ENCODE measurements at places on chromosomes 13 and 19.

DNA sequence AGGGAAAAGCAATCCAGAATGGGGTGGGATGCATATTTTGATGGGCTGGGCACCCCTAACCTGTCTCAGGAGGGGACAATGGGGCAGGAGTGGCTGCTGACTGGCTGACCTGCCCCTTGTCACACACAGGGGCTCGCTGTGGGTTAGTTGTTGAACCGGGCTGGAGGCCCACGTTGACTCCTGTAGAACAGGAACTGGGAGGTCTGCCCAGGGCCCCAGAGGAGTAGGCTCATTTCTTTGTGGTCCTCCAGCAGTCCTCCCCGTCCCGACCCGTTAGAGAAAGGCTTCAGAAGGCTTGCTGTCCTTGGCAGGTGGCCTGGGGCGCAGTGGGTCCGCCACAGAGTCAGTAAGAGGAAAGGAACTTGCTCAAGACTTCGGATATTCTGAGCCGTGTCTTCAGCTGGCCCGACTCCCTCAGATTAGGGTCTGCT, 70.1 kb downstream of the COL4A1 start:
- DNase-seq = no peak

- DNase-seq = no peak
Observed at GRCh38 chr13:111575276-111575675, 254.8 kb downstream of the TEX29 start.

GRCh38 chr13:39916330-39916729, 260.9 kb downstream of the COG6 start:
- no peak for DNase-seq

GRCh38 chr13:114128624-114129522, 3.5 kb downstream of the RASA3 start:
- DNase-seq = peak; percentile 95

DNA sequence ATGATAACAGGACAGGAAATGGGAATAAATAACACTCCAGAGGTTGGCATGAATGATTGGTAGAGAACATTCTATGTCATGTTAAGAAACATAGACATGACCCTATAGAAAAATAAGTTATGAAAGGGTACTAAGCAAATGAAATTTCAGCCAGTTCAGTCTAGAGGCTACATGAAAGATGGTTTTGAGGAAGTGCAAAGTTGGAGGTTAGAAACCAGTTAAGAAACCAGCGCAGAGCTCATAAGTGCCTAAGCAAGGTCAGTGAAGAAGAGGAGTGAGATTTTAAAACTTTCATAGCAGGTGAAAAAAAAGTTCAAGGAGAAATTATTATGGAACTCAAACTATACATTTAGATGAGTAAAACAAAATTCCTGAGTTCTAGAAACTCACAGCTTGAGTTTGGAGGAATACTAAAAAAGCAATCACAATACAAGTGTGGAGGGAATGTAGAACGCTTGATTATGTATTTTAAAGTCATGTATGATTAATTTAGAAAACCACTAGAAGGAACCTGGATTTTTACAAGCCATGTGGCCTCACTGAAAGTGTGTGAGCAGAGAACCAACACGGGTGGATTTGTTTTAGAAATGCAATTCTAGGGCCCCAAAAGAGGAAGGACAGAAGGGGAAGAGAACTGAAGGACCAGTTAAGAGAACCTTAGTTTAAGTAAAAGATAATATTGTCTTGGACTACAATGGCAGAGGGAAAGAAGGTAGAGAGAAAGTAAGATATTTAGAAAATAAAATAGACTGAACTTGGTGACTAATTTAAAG, 162.4 kb downstream of the PCDH20 start:
- no peak for DNase-seq

DNA sequence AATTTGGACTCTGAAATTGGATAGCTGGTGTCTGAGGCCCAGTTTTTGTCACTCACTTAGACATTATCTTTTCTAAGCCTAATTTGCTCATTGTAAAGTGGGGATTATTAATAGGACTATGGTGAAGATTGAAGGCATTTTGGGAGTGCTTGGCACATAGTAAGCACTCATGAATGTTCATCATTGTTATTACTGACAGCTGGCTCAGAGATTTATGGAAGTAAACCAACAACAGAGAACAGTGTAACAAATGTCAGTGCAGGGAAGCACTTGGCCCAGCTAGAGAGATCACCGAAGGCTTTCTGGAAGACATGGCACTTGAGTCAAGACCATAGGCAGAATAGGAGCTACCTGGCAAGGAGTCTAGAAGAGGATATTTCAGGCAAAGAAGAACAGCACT, 92.3 kb downstream of the RFC3 start:
- no peak for DNase-seq

GRCh38 chr13:105340061-105340606, 1195.3 kb downstream of the EFNB2 start:
- no peak for DNase-seq

DNA sequence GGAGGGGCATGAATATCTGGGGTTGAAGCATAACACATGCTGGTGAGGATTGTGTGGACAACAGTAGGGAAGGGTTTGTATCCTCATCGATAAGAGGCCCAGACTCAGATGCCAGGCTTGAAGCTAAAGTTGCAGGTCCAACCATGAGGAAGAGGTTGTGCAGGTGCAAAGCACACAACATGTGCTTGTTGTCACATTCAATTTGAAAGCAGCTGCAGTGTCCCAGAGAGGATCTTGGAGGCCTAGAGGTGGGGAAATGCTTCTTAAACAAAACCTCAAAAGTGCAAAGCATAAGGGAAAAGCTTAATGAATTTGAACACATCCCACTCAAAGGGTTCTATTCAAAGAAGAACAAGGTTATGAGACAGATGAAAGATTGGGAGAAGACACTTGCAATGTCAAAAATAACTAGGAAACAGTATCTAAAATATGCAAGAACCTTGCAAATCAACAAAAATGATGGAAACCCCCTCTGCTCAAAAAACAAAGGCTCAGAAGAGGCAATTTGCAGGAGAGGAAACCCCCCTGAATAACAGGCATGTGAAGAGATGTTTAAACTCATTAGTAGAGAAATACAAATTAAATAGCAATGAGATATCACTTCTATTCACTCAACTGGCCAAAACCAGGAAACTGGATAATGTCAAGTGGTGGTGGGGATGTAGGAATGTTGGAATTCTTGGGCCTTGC, 187.1 kb downstream of the KATNAL1 start:
- no peak for DNase-seq

DNA sequence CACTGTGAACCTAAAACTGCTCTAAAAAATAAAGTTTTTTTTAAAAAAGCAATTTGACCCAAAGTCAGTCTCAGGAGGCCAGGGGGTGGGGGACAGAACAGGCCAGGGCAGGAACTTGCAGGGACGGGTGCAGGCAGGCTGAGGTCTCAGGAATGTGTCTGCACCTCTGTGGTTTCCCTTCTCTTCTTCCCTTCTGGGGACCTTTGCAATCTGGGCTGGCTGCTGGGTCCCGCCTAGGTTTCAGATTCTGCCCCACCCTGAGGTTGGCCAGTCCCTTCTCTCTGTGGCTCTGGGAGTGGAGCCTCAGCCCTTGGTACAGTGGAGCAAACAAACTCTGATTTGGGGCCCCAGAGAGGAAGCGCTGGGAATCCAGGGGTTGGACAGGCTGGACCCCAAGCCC, 5.3 kb upstream of the F2RL3 start:
- no peak for DNase-seq

DNA sequence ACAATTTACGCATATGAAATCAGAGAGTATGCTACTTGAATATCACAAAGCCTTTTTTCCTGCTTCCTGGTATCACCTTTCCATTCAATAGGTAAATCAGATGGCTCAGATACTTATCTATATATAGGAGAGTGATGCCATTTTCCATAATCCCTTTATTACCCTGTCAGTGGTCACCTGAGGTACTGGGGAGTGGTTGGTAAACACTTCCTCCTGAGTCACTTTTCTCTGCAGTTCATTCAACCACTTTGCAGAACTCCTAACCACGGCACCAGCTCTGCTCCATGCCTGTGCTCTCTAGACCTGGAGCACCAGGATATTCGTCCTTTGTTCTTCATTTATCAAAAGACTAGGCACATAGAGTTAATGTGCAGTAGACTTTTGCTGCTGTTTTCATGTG, 748.5 kb upstream of the KLHL1 start:
- no peak for DNase-seq

DNA sequence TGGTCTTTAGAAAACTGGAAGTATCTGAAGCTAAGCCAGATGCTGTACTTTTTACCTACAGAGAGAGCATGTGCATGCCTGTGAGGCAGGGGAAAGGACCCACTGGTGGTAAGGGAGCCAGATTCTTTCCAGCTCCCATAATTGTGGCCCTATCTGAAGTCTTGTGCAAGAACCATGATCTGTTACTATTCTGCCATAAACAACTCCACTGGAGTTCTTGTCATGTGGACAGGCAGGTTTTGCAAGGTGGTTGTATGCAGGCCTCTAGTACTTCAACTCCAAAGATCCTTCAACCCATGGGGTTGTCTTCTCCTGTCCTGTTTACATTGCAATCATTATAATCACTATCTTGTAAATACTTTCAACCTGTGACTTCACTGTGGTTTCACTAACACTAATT, 14.1 kb downstream of the PROSER1 start:
- no peak for DNase-seq

GRCh38 chr13:99215184-99215830, 14.7 kb downstream of the UBAC2 start:
- no peak for DNase-seq

GRCh38 chr13:27171244-27171826, at the start of gene USP12:
Gene USP12 (minus strand): TSS chr13:27171811. CDS start chr13:27171639, 172 bp downstream.
- DNase-seq = peak; percentile 65

- DNase-seq = no peak
Observed at GRCh38 chr19:46107371-46107770, 17.1 kb downstream of the IGFL3 start.

- peak; percentile 10 for DNase-seq
Observed at GRCh38 chr19:14467816-14468215, 7.3 kb downstream of the PTGER1 start.

DNA sequence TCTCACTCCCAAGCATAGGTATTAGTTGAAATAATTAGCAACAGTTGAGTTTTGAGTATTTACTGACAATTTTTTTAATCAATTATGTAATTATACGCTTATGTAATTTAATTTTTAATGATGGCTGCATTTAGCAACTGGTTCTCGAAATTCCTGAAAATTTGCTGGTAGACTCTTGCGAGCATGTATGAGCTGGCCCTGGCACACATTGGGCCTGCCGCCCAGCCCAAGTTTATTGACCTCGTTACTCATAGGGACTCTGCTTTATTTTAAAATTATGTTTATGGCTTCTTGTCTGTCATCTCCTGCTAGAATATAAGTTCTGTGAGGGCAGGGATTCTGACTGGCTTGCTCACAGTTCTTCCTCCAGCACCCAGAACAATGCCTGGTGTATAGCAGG, 6.7 kb downstream of the KLK14 start:
- DNase-seq = no peak

DNA sequence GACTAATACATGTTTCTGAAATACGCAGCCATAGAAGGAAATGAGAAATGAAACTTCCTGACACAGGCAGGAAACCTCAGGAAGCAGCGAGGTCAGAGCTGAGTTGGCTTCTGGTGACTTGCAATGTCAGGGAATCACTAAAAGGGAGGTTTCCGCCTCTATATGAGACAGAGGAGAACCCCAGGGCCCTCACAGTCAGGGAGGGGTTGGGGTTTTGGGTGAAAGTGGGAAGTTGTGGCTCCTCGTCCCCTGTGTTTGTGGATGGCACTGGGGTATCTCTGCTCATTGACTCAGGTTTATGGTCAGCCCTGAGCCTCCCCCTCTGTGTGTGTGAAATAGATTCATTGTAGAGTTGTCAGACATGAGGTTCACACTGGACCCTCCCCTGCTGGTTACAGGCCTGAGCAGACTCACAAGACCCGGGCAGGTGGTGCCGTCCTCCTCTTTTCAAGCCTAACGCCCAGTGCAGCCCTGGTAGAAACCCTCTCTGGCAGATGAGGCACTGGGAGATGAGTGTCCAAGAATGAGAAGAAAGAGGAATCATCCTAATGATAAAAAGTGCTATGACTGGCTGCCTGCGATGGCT, 5.5 kb upstream of the LILRA6 start:
- no peak for DNase-seq

DNA sequence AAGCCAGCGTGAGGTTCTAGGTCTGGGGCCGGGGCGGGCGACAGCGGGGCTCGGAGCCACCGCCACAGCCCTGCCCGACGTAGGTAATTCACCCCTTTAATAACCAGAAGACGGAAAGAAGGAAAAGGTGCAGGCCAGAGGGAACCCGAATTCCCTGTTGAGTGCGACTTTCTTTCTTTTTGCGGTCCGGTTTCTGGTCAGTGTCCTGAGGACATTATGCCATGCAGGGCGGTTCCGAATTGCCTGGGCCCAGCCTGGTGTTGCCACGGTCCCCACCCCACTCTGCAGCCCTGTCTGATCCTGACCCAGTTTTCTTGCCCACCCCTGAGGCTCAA, 18.4 kb upstream of the TFDP1 start:
- DNase-seq = no peak

DNA sequence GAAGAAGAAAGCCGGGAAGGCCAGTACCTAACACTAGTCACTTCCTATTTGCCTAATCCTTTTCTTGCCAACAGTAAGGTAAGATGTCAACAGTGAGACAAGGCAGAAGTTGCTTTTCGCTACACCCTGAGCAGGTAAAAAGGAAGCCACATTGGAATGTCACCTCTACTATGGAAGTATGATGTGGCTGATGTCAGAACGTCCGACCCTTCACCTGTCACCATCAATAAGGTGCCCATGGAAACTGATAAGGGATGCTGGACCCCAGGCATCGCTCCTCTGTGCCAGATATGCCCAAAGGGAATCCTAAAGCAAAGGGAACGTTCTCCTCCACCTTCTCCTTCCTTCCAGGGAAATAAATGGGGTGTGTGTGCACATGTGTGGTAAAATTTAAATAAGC, 34.3 kb downstream of the COL4A1 start:
- DNase-seq = no peak

- no peak for DNase-seq
Observed at GRCh38 chr13:110311443-110312338, 4.6 kb downstream of the COL4A2 start.

GRCh38 chr13:95445131-95445530, 107.4 kb upstream of the CLDN10 start:
- no peak for DNase-seq

- no peak for DNase-seq
Observed at GRCh38 chr19:50003254-50003788, 21.9 kb downstream of the VRK3 start.

DNA sequence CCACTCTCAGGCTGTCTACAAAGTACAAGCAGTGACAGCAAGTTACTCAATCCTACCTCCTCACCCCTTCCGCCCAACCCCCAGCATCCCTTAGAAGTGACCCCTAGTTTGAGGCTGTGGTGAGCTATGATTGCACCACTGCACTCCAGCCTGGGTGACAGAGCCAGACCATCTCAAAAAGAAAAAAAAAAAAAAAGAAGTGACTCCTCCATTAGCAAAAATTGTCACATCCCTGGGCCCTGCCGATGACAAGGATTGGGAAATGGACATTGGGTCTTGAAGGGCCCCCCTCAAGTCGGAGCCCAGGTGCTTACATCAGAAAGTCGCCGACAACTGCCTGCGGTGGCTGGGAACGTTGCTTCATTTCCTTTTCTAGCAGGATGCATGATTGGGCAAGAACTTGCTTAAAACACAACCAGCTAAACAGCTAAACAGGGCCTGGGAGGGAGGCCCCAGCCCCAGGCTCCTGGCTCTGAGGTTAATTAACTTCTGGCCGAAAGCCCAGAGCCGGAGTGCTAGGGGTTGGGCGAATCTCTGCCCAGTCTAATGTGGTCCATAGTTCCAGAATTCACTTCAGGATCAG, 15.3 kb downstream of the RAB3D start:
- DNase-seq = peak; percentile 71

Measured in GM20000 (cell line).